ENCODE measurements at places on chromosomes 2 and 18.

DNA sequence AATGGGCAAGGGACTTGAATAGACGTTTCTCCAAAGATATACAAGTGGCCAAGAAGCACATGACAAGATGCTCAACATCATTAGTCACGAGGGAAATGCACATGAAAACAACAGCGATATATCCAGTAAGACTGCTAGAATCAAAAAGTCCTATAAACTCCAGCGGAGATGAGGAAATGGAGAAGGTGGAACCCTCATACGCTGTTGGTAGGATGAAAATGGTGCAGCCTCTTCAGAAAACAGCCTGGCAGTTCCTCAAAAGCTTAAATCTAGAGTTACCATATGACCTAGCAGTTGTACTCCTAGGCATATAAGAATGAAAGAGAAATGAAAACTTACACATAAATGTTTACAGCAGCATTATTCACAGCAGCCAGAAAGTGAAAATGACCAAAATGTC, 48.1 kb downstream of the HPCAL1 start:
- no peak for DNase-seq
- no peaks in the 10 kb centered on the region for H3K36me3 ChIP-seq
- no peaks in the 10 kb centered on the region for H3K4me1 ChIP-seq
- H3K27ac ChIP-seq, result no peak overlapping the region
- no peak overlapping the region for H3K4me3 ChIP-seq
- H3K27me3 ChIP-seq, result no peaks in the 10 kb centered on the region

- no peak overlapping the region for H3K4me3 ChIP-seq
- no peaks in the 10 kb centered on the region for H3K36me3 ChIP-seq
- H3K4me1 ChIP-seq, result no peaks in the 10 kb centered on the region
- H3K27ac ChIP-seq, result no peak overlapping the region
- no peak for DNase-seq
Measured at GRCh38 chr18:69617408-69617807, 216.7 kb downstream of the DOK6 start.

DNA sequence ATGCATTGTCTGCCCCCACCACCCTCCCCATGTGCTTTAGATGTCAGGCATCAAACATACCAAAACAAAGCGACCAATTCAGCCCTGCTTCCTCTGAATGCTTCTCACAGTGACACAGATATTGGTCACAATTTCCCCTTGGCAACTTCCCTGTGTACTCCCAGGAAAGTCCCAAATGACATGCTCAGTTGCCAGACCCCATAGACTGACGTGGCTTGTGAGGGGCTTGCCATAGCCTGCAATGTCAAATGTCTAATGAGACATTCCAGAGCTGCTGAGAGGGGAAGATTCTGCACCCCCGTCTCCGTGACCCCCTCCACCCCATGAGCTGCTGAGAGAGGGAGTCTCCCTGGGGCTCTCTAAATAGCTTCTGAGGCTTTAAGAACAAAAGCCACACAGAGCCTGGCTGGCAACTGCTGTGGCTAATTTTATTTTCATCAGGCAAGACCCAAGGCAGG, 47.3 kb downstream of the RFTN2 start:
- no peak overlapping the region for H3K4me3 ChIP-seq
- no peaks in the 10 kb centered on the region for H3K27me3 ChIP-seq
- no peaks in the 10 kb centered on the region for H3K36me3 ChIP-seq
- no peak overlapping the region for H3K27ac ChIP-seq

- no peaks in the 10 kb centered on the region for H3K4me1 ChIP-seq
- no peaks in the 10 kb centered on the region for H3K36me3 ChIP-seq
- H3K27me3 ChIP-seq, result no peaks in the 10 kb centered on the region
- no peak overlapping the region for H3K27ac ChIP-seq
- DNase-seq, result no peak
Measured at GRCh38 chr2:211836409-211836808, 702.2 kb downstream of the ERBB4 start.

DNA sequence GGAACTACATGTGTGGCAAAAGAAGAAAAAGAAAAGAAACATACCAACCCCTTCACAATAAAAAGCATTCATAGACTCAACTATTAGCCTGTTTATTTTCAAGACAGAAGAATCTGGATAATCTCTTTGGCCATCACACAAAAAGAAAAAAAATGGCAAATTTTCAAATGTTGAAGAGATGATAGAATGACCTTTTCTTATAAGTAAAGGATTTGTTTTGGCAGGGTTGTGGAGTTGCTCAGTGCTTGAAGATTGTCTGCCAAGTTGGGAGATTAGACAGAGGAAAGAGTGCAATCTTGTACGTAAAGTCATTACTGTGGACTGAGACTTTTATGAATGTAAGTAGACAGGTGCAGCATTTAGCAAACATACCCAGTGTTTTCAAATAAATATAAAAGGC, 18.5 kb upstream of the FAM171B start:
- DNase-seq, result no peak
- no peaks in the 10 kb centered on the region for H3K4me1 ChIP-seq
- no peaks in the 10 kb centered on the region for H3K36me3 ChIP-seq
- no peak overlapping the region for H3K4me3 ChIP-seq
- no peak overlapping the region for H3K27ac ChIP-seq

- H3K27me3 ChIP-seq, result no peaks in the 10 kb centered on the region
- no peak overlapping the region for H3K4me3 ChIP-seq
- no peaks in the 10 kb centered on the region for H3K36me3 ChIP-seq
- no peaks in the 10 kb centered on the region for H3K4me1 ChIP-seq
Measured at GRCh38 chr2:27830656-27831055, 59.1 kb downstream of the MRPL33 start.

DNA sequence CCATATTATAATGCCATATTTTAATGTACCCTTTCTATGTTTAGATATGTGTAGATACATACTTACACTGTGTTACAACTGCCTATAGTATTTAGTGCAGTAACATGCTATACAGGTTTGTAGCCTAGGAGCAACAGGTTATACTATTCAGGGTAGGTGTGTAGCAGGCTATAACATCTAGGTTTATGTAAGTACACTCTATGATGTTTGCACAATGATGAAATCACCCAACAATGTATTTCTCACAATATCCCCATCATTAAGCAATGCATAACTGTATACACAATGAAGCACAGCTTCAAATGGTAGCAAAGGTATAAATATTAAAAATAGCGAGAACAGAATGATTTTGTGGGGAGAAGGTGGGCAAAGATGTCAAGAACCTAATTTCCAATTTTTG, 117.8 kb downstream of the DYM start:
- no peak overlapping the region for H3K4me3 ChIP-seq
- H3K27me3 ChIP-seq, result no peaks in the 10 kb centered on the region
- DNase-seq, result no peak
- no peak overlapping the region for H3K27ac ChIP-seq
- no peaks in the 10 kb centered on the region for H3K36me3 ChIP-seq

- H3K4me1 ChIP-seq, result no peaks in the 10 kb centered on the region
- H3K27me3 ChIP-seq, result no peaks in the 10 kb centered on the region
- H3K4me3 ChIP-seq, result no peak overlapping the region
- no peaks in the 10 kb centered on the region for H3K36me3 ChIP-seq
- peak; percentile 55 for DNase-seq
Measured at GRCh38 chr18:48545757-48546321, 7.0 kb downstream of the CTIF start.

DNA sequence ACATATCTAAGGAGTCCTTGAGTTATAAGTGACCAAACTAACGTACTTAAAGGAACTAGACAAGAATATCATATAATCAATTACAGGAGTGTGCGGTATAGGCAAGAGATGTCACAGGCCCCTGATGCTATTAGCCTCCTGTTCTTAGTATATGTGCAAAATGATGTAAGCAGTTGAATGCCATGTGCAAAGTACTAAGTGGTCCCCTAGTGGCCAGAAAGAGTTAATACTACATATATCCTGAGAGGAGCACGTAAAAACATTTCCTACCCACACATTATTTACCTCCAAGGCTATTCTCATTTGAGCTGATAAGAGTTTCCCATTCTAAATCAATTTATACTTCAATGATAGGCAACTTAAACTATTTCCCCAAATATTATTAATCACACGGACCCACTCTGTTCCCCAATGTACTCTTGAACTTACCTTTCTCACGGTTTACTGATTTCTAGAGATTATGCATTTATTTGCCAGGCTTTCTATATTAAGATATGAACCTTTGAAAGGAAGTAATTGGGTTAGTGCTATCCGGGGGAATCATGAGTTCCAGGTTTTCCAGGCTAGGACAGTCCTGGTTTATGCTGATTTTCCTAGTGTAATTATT, 158.0 kb upstream of the KLHL14 start:
- H3K27ac ChIP-seq, result no peak overlapping the region
- no peak overlapping the region for H3K4me3 ChIP-seq
- no peaks in the 10 kb centered on the region for H3K27me3 ChIP-seq
- no peaks in the 10 kb centered on the region for H3K36me3 ChIP-seq
- DNase-seq, result no peak

DNA sequence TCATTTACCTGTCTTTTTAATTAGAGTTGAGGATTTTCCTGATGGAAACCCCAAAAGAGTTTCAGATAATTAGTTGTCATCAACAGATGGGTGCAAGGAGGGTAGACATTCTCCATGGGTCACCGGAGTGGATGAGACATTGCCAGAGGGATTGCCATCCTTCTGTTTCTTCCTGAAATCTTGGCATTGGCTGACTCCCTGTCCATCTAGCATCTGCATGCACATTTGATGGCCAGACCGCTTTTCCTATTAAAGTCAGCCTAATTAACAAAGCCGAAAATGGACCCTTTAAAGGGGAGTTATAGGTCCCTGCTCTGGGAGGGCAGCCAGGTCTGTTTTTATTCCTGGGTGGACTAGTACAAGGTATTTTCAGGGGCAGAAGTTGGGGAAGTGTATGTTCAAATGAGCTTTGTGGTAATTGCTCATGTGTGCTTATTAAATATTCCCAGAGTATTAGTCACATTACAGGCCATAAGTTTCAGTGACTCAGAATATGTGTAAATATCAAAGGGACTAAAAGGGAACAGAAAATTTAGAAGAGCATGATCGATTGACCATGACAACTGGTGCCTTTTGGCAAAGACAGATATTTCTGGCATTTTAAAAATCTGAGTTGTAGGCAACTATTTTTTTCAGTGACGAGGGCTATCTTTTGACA, 209.8 kb downstream of the PHLPP1 start:
- H3K27ac ChIP-seq, result no peak overlapping the region
- DNase-seq, result no peak
- no peaks in the 10 kb centered on the region for H3K4me1 ChIP-seq
- H3K27me3 ChIP-seq, result no peaks in the 10 kb centered on the region
- no peak overlapping the region for H3K4me3 ChIP-seq
- no peaks in the 10 kb centered on the region for H3K36me3 ChIP-seq

DNA sequence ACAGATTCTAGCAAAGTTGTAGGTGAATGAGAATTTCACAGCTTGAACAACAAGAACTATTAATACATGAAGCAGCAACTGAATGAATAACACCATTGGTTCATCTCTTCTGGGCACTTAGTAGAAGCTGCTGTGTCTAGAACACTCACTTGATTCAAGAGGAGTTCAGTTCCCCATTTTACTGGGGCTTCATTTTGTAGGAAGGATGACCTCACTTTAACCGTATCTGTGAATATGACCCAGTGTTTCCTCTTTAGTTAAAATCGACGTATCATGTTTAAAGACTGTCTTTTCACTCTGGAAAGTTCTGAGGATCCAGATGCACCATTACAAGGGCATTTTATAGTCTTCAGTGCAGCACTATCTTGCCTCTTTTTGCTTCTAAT, 47.8 kb downstream of the LRRTM1 start:
- H3K27ac ChIP-seq, result no peak overlapping the region
- H3K27me3 ChIP-seq, result no peaks in the 10 kb centered on the region
- no peak for DNase-seq
- H3K4me3 ChIP-seq, result no peak overlapping the region
- no peaks in the 10 kb centered on the region for H3K36me3 ChIP-seq

GRCh38 chr2:196249860-196250259, 78.5 kb upstream of the STK17B start:
- no peaks in the 10 kb centered on the region for H3K36me3 ChIP-seq
- no peak overlapping the region for H3K4me3 ChIP-seq
- H3K27ac ChIP-seq, result no peak overlapping the region
- DNase-seq, result no peak
- H3K4me1 ChIP-seq, result no peaks in the 10 kb centered on the region

GRCh38 chr2:64692401-64692800, 38.7 kb upstream of the SERTAD2 start:
- no peaks in the 10 kb centered on the region for H3K27me3 ChIP-seq
- H3K27ac ChIP-seq, result no peak overlapping the region
- H3K4me3 ChIP-seq, result no peak overlapping the region

DNA sequence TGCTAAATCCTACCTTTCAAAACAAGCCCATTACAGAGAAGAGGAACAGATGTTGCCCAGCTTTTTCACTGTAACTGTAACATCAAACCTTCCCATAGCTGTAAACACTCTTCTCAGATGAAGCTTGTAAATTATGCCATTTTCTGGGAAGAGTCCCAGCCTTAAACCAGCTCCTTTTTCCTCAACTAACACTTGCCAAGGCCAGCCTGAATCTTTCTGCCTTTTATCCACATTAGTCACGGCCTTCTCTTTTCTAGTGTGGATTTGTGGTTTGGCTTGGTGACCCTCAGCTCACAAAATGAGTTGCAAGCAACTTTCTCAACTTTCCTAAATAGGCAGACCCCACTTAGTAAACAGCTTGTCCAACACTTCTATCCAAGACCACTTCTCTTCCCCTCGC, 90.2 kb downstream of the CABLES1 start:
- H3K4me3 ChIP-seq, result no peak overlapping the region
- H3K36me3 ChIP-seq, result no peaks in the 10 kb centered on the region
- peaks cover 11% of the 10 kb centered on the region for H3K4me1 ChIP-seq
- no peaks in the 10 kb centered on the region for H3K27me3 ChIP-seq

GRCh38 chr2:223722226-223722625, 115.2 kb downstream of the AP1S3 start:
- no peaks in the 10 kb centered on the region for H3K27me3 ChIP-seq
- no peaks in the 10 kb centered on the region for H3K36me3 ChIP-seq
- H3K4me3 ChIP-seq, result no peak overlapping the region

- H3K36me3 ChIP-seq, result no peaks in the 10 kb centered on the region
- no peaks in the 10 kb centered on the region for H3K27me3 ChIP-seq
- no peak for DNase-seq
- H3K27ac ChIP-seq, result no peak overlapping the region
- H3K4me1 ChIP-seq, result no peaks in the 10 kb centered on the region
Measured at GRCh38 chr2:221312634-221313033, 259.5 kb downstream of the EPHA4 start.

DNA sequence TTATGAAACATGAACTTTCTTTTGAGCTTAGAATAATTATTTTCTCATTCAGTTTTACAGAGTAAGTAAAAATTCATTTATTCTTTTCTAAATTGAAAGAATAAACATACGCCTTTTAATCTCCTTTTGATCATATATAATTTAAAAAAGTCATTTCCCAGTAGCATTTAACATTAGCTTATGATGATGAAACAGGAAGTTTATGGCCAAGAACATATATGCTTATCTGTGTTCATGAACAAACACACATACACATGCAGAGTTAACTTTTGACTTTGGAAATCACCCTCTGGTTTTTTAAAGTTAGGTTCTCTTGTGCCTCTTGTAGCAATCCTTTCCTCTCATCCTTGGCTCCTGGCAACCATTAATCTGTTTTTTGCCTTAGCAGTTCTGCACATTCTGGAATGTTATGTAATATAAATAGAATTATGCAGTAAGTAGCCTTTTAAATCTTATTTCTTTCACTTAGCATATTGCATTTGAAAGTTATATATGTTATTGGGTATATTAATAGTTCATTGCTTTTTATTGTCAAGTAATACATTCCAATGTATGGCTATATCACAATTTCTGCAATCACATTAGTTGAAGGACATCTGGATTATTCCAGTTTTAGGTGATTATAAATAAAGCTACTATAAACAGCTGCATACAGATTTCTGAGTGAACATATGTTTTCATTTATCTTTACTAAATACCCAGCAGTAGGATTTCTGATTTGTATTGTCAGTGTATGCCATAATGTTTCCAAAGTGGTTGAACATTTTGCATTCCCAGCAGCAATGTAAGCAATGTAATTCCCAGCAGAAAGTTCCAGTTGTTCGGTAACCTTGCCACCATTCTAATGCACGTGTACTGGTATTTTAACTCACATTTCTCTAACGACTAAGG, 210.3 kb downstream of the ZRANB3 start:
- DNase-seq, result no peak
- no peaks in the 10 kb centered on the region for H3K4me1 ChIP-seq
- H3K27ac ChIP-seq, result no peak overlapping the region
